ENCODE measurements at places on chromosomes 12 and 14. TPM values are rescaled to one million over a fixed set of nuclear protein-coding genes. Genes with fewer than 3 reads are reported as not detected.

ATP2A2 gene
- 186 TPM for total RNA-seq

TRIM9 gene
- total RNA-seq = 0.18 TPM

WNK1 gene
- 170 TPM for total RNA-seq

OR4E2 gene
- not detected for total RNA-seq

TAS2R42 gene
- total RNA-seq = not detected

BDKRB1 gene
- total RNA-seq = not detected

CCDC196 gene
- total RNA-seq = not detected

GYS2 gene
- 0.23 TPM for total RNA-seq

RAPGEF3 gene
- total RNA-seq = 0.20 TPM

HAL gene
- 0.41 TPM for total RNA-seq

MUCL1 gene
- total RNA-seq = not detected

KRT72 gene
- 0.27 TPM for total RNA-seq

TAS2R7 gene
- total RNA-seq = not detected

LRRC43 gene
- not detected for total RNA-seq

TAPBPL gene
- 45.8 TPM for total RNA-seq

PLBD1 gene
- total RNA-seq = not detected

RNASE3 gene
- total RNA-seq = not detected

TRPV4 gene
- not detected for total RNA-seq

WNT5B gene
- 0.27 TPM for total RNA-seq

SSTR1 gene
- total RNA-seq = not detected

Measured in T-helper 2 cell treated with Interferon-gamma antibody and Interleukin-4, amounts not matched to agents 100 ng/mL and 5 ng/mL, for 36 hours (primary cell).